ENCODE measurements at places on chromosomes 12 and 14.

DNA sequence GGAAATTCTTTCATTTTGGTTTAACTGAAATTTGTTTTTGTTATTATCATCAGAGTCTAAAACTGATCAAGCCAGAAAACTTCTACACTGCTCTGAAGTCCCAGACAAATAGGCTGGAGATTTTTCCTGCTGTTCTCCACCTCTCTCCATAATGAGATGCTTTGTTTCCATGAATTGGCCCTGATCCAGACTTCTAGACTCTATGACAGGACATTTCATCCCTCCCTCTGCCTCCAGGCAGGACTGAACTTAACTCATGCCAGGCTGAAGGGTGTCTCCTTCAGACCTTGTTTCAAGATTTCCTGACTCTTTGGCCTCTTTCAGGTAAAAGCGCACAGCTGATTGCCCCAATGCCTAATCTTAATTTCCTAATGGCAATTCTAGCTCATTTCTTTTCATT is 69.1 kb upstream of the HOXC13 start:
- DNase-seq = peak; percentile 61

DNA sequence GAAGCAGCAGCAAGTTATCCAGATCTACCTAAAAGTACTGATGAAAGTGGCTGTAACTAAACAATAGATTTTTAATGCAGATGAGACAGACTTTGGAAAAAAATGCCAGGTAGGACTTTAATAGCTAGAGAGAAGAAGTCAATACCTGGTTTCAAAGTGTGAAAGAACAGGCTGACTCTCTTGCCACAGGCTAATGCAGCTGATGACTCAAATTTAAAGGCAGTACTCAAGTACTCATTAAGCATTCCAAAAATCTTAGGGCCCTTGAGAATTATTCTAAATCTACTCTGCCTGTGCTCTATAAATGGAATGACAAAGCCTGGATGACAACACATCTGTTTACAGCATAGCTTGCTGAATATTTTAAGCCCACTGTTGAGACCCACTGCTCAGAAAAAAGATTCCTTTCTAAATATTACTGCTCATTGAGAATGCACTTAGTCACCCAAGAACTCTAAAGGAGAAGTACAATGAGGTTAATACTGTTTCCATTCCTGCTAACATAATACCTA is 68.6 kb upstream of the SYT1 start:
- DNase-seq = no peak

GRCh38 chr12:2395354-2395977 is 342.7 kb downstream of the CACNA1C start:
- no peak for DNase-seq

- DNase-seq = no peak
These were observed 727.6 kb upstream of the TMEM132C start for GRCh38 chr12:127539226-127539858.

GRCh38 chr12:54954801-54955200 is 29.8 kb downstream of the TESPA1 start:
- DNase-seq = no peak

DNA sequence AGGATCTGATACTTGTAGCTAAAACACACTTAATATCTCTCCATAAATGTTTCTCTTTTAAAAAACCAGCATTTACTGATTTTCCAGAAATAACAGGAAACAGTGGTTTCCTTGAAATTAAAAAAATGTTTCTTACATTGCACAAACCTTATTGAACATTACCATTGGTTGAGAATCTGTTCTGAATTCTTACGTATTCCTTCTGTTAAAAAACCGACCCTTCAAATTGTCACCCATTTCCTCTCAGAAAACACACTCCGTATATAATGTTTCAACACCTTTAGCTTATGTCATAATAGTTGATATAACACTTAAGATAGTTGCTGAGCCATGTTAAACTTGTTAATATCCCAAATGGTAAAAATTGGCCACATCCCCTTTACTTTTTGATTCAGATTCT is 51.2 kb downstream of the MSRB3 start:
- no peak for DNase-seq

- DNase-seq = no peak
These were observed 13.5 kb downstream of the DHRS7 start for GRCh38 chr14:60151715-60152114.

- no peak for DNase-seq
These were observed 151.4 kb downstream of the MED13L start for GRCh38 chr12:116125956-116126566.

- DNase-seq = no peak
These were observed 63.5 kb downstream of the ACACB start for GRCh38 chr12:109179927-109180326.

DNA sequence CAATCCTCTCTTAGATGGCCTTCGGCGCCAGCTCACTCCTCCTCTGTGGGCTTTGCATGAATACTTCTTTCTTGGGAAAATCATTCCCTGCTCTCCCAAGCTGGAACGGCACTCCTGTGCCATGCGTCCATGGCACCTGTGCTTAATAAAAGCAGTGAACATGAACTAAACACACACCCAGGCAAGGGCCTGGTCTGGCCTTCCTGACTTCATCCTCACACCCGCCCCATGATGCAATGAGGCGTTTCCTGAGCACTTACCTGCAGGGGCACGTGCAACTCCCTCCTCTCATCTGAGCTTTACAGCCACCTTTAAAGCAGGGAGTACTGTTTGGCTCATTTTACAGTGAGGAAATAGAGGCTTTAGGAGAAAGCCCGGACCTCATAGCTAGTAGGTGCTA is 219.8 kb downstream of the SLC41A2 start:
- DNase-seq = peak; percentile 80

DNA sequence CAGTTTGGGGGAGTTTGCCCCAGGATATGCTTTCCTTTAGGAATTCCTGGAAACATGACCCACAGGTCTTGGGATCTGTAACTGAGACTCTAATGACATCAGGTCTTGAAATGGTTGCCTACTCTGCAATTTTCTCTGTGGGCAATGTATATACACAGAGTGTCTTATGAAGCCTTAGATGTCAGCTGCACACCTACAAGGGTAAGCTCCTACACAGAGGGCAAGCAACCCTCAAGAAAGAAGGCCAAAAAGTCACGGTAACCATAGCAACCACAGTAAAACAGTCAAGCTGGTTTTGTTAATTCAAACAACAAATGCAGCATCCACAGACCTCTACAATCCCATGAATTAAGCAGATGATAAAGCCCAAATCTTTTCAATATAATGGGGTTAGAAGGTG is 293.0 kb downstream of the SSPN start:
- peak; percentile 41 for DNase-seq

DNA sequence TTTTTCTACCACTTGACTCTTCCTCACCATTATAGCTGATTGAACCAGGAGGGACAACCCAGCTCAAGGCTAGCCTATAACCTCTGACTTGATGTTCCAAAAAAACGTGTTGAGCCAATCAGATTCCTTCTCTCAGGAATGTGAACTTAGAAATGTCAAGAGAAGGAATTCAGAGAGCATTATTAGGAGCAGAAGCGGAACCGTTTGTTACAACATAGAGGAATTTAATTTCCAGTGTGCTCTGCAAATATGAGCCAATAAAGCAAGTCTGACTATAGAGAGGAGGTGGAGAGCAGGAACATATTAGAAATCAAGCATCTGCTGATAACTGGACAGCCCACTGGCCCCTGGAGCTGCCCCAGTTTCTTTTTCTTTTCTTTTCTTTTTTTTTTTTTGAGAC is 15.3 kb upstream of the PELI2 start:
- DNase-seq = no peak

DNA sequence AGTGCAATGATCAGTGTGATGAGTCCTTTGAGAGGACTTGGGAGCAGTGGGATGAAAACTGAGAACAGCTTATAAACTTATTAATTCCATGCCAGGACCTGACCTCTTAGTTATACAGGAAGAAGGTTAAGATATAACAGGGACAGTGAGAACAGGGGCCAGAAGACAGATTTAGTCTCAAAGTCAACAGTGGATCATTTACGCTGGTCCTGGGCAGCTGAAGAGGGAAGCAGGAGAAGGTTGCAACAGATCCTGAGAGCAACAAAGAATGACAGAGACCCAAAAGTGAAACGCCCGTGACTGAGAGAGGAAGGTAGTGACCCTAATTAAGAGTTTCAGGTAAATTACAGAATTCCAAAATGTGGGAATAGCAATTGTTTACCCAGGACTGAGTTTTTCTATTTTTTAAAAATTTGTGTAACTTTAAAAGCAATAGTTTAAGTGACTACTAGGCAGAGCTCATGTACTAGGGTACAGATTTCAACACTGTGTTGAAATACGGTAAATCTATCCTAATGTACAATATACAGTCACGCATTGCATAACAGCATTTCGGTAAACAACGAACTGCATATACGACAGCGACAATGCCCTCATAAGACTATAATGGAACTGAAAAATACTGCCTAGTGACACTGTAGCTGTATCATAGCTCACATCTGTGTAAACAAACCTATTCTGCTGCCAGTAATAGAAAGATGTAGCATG is 77.7 kb upstream of the GNPNAT1 start:
- DNase-seq = no peak

- DNase-seq = no peak
These were observed 248.0 kb downstream of the DAD1 start for GRCh38 chr14:22341049-22341448.

DNA sequence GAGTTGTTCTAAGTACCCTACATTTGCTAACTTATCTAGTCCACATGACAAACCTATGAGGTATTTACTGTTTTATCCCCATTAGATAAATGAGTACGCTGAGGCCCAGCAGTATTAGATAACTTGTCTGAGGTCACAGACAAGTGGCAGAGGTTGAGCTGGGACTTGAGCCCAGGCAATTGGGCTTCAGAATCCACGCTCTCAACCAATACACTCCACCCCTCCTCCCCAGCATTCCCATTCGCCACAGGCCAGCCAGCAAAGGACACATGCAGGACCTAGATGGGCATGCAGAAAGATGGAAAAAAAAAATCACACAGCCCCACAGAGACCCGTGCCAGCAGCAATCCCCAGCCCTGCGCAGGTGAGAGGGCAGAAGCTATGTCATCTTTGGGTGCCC is 12.4 kb downstream of the HDAC7 start:
- DNase-seq = no peak

- no peak for DNase-seq
These were observed 98.1 kb downstream of the PIWIL1 start for GRCh38 chr12:130435826-130436225.

GRCh38 chr12:59486827-59487226 is 109.0 kb upstream of the SLC16A7 start:
- no peak for DNase-seq

- DNase-seq = peak; percentile 12
These were observed 27.8 kb downstream of the AACS start for GRCh38 chr12:125092872-125093680.

DNA sequence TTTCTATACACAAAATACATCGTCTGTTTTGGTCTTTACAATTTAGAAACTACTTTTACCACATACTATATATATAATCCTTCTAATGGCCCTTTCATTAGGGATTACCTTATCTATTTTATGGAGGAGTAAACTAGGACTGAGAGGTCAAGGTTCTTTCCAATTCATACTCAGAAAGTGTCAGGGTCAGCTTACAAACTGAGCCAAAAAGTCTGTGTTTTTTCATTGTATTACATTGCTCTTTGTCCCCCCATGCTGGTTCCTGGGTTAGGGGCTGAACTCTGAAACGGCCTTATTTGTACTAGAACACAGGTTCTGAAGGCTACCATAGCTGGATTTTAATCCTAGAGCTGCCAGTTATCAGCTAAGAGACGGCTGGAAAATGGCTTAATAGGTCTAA is 368.1 kb downstream of the GRIN2B start:
- DNase-seq = no peak

All from NCI-H1417 (cell line).